B cell (primary cell): ENCODE measurements at places on chromosomes 2 and 18. TPM values are rescaled to one million over a fixed set of nuclear protein-coding genes. Genes with fewer than 3 reads are reported as not detected.

NXPH2 gene
- not detected in 2 replicates for polyA plus RNA-seq

AGXT gene
- not detected in 2 replicates for polyA plus RNA-seq

ABCG5 gene
- not detected in 2 replicates for polyA plus RNA-seq

- no peak overlapping the region for H3K27ac ChIP-seq
- no peaks in the 10 kb centered on the region for H3K27me3 ChIP-seq
- no peaks in the 10 kb centered on the region for H3K4me1 ChIP-seq
- H3K4me3 ChIP-seq, result no peak overlapping the region
These were observed 497.8 kb upstream of the MYT1L start for GRCh38 chr2:2828774-2829368.

AMER3 gene
- not detected in 2 replicates for polyA plus RNA-seq
